ENCODE measurements at places on chromosomes 11 and 22.

DNA sequence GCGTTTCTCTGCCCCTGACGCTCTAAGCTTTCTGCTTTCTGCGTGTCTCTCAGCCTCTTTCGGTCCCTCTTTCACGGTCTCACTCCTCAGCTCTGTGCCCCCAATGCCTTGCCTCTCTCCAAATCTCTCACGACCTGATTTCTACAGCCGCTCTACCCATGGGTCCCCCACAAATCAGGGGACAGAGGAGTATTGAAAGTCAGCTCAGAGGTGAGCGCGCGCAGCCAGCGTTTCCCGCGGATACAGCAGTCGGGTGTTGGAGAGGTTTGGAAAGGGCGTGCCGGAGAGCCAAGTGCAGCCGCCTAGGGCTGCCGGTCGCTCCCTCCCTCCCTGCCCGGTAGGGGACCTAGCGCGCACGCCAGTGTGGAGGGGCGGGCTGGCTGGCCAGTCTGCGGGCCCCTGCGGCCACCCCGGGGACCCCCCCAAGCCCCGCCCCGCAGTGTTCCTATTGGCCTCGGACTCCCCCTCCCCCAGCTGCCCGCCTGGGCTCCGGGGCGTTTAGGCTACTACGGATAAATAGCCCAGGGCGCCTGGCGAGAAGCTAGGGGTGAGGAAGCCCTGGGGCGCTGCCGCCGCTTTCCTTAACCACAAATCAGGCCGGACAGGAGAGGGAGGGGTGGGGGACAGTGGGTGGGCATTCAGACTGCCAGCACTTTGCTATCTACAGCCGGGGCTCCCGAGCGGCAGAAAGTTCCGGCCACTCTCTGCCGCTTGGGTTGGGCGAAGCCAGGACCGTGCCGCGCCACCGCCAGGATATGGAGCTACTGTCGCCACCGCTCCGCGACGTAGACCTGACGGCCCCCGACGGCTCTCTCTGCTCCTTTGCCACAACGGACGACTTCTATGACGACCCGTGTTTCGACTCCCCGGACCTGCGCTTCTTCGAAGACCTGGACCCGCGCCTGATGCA is at the start of gene MYOD1:
TSS of gene MYOD1 (plus strand) at position 544 of the 910 bp plus-strand sequence. CDS start at position 756, 212 bp downstream.
- DNase-seq = no peak

DNA sequence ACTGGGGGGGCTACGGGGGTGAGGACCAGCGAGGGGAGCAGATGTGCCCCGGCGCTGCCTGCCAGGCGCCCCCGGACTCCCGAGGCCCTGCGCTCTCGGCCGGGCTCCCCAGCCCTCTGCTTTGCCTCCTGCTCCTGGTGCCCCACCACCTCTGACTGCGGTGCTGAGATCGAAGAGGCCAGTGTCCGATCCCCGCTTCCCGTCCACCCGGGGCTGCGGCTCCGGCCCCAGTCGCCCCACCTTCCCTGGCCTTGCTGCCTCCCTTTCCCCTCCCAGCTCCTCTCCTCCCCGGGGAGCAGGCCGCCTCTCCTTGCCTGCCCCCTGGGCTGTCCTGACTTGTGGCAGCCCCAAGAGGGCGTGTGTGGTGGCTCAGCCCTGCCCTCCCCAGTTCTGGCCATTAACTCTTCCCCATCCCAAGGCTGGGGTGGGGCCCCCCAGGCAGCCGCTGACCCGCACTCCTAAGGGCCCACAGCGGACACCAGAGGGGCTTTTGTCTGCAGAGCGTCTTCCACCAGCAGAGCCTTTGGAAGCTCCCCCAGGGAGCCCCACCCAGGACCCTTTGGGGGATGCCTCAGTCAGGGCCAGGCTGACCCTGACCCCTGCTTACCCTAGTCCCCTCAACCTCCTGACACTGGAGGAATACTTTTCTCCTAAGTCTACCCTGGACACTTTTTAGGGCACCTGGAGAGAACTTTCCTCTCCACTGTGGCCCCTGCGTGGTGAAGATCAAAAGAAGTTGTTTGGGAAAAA is 16.6 kb downstream of the RTN4RL2 start:
- no peak for DNase-seq

DNA sequence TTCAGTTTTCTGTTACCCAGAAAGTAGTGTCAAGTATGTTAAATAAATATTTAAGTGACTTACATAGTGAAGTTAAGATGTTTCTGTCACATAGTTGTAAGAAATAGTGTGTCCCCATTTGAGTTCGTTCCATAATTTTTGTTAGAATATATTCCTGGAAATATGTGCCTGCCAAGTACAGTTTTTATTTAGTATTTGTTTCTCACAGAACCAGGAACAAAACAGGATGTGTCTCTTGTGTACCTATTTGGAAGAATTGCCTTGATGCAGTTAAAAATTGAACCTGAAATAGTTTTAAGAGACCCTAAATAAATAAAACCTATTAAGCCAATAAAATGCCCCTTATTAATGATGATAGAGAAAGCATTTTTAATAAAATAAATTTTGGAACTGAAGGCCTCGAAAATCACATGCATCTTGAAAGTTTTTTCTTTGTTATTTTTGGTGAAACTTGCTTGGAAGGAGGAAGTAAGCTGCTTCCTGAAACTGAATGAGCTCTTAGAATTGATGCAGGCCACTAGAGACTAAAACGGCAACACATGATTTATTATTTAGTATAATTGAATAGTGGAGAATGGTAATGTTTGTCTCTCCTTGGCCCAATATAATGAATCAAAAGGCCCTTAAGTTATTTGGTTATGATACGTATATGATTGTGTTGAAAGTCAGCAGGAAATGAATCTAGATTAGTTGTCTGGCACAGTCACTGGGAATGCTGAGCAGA is 55.9 kb downstream of the SWAP70 start:
- DNase-seq = no peak

DNA sequence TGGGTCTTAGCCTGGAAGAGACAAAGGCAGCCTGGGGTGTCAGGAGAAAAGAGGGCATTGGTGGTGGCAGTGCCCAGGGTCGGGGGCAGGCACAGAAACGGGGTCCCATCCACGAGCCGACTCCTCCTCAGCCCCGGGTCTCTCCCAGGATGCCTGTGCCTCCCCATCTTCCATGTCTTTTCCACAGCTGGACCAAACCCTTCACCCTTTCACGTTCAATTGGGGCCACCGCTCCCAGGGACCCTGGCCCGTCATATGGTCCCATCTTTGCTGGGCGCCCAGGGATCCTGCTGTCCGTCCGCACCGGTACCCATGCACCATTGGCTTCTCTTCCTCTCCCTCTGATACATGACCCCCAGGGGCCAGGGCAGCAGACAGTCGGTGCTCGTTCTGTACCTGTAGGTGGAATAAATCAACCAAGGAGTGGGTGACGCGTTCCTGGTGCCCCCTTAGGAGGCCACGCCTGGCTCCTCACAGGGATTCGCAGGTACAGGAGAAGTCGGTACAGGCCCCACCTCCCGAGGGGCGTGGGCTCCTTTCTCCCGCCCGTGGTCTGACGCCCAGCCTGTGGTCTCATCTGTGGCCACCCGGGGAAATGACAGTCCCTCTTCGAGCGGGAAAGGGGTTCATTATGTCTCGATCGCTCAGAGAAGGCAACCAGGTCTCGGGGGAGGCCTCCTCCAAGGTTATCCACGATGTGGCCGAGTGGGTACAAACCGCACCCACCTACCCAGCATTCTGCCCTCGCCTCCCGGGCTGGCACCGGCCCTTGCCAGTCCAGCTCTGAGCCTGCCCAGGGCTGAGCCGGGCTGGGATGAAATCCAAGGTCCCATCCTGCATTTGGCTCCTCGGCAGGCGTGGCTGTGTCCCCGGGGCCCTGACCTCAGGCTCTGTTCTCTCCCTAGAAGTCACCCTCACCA is 1493.6 kb downstream of the BRD1 start:
- no peak for DNase-seq

- no peak for DNase-seq
Observed at GRCh38 chr11:128895526-128895925, 4.4 kb downstream of the KCNJ5 start.

GRCh38 chr22:29352778-29353177 is 35.6 kb downstream of the AP1B1 start:
- no peak for DNase-seq

DNA sequence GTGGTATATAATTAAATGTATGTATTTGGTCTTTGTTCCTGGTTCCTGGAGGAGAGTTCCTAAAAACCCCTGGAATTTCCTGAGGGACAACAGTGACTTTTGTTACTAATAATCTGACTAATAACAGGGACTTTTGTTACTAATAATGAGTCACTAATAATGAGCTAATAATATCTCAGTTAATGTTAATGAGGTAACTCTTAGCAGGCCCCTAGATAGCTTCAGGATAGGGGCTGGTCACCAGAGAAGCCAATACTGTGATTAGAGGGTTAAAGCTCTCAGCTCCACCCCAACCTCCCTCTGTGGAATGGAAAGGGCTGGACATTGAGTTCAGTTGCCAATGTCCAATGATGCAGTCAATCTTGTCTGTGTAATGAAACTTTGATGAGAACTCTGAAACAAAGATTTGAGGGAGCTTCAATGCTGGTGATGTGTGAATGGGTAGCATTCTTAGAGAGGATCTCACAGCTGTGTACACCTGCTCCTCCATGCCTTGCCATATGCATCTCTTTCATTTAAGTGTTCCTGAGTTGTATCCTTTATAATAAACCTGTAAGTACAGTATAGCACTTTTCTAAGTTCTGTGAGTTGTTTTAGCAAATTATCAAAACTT is 1431.4 kb upstream of the TENM4 start:
- no peak for DNase-seq

- DNase-seq = no peak
Observed at GRCh38 chr11:113148076-113148475, 166.3 kb upstream of the TTC12 start.

DNA sequence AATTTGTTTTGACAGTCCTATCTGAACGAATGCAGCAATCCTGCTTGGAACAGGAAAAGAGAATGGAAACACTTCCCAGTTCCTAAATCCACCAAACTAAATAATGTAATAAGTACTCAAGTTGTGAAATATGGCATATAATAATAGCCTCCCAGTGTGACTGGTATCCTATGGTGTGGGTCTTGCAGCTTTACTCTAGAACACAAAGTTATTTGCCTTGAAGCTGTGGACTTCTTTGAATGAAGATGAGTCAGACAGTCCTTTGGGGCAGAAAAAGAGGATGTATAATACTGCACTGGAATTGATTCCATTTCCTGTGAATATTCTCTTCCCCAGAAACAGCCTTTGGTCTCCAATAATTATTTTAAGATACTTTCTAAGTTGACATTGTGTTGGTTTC is 887.0 kb downstream of the KCNA4 start:
- no peak for DNase-seq

DNA sequence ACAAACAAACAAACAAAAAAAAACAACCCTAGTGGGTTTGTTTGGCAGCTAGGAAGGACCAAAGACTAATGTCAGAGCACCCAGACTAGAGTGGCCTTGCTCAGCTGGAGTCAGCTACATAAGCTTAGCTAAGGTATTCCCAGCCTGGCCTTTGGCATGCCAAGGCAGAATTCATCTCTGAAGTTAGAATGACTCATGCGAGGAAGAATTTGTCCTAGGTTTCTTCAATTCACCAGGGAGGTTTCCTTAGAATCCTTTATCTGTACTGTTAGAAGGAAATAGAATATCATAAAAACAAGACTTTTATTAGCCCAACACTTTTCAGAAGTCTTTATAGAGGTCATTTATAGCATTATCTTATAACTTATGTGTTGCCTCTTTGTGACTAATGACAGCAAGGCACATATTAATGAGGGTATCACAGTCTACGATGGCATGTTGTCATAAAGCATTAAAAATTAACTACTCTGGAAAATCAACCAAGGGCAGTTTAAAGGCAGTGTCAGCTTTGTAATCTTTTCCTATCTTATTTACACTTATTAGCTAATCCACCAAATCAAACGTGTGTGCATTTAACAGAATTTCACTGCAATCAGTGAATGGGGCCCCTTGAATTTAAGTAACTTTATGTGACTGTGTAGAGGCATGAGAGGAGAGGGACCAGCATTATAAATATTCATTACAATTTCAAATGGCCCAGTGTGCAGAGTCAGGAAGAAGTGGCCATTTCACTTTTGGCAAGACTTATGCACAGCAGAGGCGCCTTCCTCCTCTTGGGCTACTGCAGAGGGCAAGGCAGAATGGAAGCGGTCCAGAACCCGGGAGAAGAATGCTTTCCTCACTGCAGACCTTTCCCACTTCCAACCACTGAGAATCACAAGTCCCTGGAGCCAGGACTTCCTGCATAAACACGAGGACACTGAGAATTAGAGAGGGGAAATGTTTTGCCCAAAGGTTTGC is 36.3 kb downstream of the SLC5A1 start:
- peak; percentile 49 for DNase-seq
